Ureter (tissue), 1 donor: ENCODE measurements at places on chromosomes 13 and 19. TPM values are rescaled to one million over a fixed set of nuclear protein-coding genes. Genes with fewer than 3 reads are reported as not detected.

DNA sequence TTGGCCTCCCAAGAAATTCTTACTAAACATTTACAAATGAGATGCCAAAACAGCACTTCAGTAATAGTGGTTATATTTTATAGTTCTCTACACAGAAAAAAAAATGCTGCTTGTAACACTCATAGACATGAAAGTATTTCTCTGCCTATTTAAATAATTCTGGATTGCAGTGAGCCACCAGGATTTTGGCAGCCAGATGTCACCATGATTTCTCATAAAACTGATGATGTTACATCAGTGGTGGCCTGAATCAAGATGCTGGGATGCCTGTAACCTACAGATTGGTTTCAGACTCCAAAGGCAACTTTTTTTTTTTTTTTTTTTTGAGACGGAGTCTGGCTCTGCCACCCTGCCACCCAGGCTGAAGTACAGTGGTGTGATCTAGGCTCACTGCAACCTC, 2.7 kb upstream of the CAPS start:
- no peak for DNase-seq

DNA sequence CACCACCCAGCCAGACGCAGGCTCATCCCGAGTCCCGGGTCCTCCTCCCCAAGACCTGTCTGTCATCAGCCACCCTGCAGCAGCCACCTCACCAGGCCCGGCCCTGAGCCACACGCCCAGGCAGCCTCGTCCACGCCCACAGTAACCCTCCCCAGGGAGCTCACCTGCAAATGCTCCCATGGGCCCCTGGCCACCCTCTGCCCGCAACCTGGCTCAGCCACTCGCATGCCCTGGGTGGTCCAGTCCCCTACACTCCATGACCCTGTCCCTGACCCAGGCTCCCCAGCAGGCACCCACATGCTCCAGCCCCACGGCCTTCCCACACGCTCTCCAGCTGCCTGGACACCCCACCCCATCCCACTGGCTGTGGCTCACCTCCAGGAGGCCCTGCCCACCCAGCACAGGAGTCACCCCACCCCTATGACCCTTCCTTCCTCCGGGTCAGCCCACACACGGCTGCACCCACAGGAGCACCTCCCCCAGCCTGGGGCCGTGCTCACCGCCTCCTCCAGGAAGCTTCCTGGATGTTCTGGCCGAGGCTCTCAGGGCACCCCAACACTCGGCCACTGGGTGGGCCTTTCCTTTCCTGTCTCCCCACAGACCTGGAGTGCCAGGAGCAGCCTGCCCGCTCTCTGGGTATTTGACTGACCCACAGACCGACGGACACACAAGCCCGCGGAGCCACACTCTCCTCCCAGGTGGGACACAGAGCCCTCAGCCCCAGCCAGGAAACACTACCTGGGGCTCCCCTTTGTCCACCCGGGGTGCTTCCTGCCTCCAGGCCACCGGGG, 3.6 kb downstream of the TMEM259 start:
- no peak for DNase-seq

DNA sequence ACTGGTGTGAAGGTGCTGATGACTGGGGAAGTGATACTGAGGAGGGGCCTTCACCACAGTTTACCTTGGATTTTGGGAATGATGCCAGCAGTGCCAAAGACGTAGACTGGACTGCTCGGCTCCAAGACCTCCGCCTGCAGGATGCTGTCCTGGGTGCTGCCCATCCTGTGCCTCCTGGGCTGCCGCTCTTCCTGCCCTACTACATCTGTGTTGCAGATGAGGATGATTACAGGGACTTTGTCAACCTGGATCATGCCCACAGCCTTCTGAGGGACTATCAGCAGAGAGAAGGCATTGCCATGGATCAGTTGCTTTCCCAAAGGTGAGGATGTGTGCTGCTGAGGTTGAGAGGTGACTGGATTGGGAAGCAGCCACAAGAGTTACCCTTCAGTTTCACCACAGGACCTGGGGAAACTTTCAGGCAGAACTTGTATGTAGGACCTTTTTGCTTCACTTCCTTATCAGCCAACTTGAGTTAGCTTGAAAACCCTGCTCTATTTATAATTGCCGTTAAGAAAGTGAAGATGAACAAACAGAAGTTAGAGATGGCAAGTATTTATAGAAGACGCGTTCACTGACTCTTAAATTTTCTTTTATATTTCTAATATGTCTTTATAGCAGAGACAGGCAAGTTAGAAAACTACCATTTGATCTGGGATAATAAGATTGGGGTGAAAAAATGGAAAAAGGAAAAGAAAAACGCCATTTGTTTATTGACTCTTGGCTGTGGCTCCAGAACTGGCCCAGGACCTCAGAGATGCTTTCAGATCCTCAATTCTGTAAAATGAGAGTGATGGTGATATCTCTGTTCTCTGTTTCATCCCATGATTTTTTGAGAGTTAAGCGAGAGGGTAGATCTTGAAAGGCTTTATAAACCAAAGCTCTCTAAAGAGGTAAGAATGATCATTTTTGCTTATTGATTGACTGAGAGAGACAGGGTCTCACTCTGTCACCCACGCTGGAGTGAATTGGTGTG, 5.3 kb downstream of the PDCD2L start:
- DNase-seq, result no peak

- DNase-seq, result peak; percentile 97
Measured at GRCh38 chr13:106567474-106568298, at the start of gene ARGLU1. Gene ARGLU1 (minus strand): TSS chr13:106568137. CDS start chr13:106567919, 218 bp downstream.

GRCh38 chr13:77544355-77544754, 8.8 kb downstream of the SCEL start:
- peak; percentile 54 for DNase-seq

DNA sequence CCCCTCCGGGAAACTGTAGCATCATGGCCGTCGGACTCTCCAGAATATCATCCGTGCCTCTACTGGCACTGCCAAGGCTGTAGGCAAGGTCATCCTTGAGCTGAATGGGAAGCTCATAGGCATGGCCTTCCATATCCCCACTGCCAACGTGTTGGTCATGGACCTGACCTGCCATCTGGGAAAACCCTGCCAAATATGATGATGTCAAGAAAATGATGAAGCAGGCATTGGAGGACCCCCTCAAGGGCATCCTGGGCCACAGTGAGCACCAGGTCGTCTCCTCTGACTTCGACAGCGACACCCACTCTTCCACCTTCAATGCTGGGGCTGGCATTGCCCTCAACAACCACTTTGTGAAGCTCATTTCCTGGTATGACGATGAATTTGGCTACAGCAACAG, 41.9 kb upstream of the CALM3 start:
- no peak for DNase-seq

- DNase-seq, result no peak
Measured at GRCh38 chr19:53947624-53948023, 15.1 kb upstream of the CACNG8 start.

GRCh38 chr13:95647321-95647720, 2.8 kb upstream of the DZIP1 start:
- DNase-seq, result no peak

GRCh38 chr13:80783926-80784565, 443.1 kb upstream of the SPRY2 start:
- no peak for DNase-seq

GRCh38 chr13:23988546-23989122, 91.3 kb upstream of the C1QTNF9B start:
- no peak for DNase-seq

DNA sequence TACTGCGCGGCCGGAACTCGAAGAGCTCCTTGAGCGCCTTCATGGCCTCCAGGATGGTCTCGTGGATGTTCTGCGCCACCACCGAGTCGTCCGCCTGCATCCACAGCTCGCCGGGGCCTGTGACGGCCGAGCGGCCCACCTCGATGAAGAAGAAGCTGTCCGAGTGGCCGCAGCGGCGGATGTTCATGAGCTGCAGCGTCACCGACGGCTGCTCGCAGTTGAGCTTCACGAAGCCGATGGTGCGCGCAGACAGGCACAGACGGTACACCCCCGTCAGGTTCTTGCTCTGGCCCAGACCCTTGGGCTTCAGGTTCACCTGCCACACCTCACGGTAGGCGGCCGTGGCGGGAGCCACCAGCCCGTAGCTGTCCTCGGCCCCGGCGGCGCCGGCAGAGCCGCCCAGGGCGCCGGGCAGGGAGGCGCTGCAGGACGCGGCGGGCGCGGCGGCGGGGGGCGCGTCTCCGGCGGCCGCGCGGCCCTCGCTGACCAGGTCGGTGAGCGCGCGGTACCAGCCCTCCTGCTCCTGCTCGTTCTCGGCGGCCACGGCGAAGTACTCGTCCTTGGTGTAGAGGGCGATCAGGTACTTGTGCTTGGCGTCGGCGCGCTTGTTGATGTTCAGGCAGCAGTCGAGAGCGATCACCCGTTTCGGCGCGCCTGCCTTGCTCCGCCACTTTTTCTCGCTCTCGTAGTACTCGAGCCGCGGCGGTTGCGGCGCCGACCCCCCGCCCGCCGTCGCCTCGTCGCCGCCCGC, 1.1 kb downstream of the IRS2 start:
- DNase-seq, result no peak

- no peak for DNase-seq
Measured at GRCh38 chr19:31103228-31103627, 246.0 kb downstream of the TSHZ3 start.

DNA sequence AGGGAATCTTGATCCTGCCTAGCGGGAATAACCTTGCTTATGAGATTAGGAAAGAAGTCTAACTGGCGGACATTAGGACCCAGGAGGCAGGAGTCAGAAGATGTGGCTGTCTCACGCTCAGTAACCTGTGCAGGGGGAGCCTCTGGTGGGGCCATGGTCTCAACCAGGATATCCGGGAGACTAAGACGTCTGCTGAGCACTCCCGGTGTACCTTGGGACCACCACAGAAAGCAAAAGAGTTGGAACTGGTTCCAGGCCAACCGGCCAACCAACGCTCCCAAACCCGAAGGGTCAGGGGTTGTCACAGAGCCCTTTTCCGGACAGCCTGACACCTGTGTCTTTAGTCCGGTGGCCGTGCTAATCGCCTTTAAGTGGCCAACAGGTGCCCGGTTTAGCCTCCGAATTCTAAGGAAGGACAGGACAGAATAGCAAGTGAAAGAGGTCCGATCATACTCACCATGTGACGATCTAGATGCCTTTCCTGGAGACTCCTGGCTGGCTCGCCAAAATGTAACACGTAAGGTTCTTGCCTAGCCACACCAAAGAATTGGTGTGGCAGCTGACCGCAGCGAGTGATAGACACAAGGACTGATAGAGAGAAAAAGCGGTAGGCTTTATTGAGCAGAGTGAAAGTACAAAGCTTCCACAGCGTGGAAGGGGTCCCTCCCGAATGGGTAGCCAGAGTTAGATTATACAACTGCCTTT, 103.9 kb upstream of the DIAPH3 start:
- DNase-seq, result no peak

- DNase-seq, result no peak
Measured at GRCh38 chr13:25795277-25795676, 256.5 kb downstream of the SHISA2 start.

- no peak for DNase-seq
Measured at GRCh38 chr13:62633448-62633847, 1217.8 kb upstream of the PCDH20 start.

- DNase-seq, result peak; percentile 64
Measured at GRCh38 chr19:49301165-49301865, 23.7 kb downstream of the SLC6A16 start.

DNA sequence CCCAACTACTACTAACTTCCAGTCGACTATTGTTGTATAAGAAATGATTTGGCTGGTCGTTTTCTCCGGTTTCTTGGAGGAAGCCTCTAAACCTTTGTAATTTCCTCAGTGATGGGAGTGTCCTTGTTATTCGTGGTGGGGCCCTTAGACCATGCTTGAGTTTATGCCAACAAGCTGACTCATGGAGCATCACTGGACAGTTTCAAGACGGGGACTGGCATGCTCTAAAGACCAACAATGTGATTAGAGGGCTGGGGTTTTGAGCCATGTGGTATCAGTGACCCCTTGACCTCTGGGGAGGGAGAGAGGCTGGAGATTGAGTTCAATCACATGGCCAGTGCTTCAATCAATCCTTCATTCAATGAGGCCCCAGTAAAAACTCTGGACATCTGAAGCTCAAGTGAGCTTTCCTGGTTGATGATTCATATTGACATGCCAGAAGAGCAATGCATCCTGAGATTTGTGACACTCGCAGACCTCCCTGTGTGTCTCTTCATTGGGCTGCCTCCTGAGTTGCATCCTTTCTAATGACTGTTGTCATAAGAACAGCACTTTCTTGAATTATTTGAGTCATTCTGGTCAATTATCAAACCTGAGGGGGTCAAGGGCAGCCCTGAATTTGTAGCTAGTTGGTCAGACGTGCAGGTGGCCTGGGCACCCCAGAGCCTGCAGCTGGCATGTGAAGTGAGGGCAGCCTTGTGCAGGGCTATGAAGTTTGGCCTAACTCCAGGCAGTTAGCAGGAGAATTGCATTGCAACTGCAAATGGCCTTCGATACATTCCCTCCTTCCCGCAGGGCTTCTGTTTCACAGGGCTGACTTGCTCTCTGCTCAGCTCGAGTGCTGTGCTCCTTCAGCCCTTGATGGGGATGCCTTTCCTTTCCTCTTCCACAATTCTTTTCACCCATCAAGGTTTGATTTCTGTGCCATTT, 246.5 kb downstream of the FGF9 start:
- no peak for DNase-seq

- no peak for DNase-seq
Measured at GRCh38 chr13:76828316-76828741, 57.9 kb downstream of the KCTD12 start.

DNA sequence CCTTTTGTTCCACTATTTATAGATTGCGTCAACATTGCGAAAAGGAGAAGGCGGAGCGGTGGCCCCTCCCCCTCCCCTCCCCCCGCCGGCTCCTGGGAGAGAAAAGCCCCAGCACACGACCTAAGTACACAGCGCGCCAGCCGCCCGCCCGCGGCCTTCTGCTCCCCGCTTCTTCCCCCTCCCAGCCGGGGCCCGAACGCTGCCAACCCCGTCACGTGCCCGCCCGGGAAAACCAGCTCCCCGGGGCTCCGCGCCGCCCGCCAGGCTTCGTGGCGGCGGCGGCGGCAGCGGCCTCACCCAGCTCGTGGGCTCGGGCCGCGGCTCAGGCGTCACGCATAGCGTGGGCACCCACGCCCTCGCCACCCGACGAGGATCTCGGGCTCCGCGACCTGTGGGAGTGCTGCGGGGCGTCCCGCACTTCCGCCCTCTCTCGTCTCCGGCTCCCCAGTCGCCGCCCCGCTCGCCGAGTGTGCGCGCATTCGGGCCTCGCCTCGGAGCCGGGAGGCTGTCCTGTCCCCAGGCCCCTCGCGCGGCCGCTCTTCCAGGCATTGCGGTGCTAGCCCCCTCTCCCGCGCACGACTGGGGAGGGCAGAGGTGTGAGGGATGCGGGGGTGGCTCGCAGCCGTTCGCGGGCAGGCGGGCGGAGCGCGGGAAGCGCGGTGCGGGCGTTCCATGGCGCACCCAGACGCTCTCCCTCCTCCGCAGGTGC, 110.5 kb downstream of the KCNRG start:
- DNase-seq, result peak; percentile 95

DNA sequence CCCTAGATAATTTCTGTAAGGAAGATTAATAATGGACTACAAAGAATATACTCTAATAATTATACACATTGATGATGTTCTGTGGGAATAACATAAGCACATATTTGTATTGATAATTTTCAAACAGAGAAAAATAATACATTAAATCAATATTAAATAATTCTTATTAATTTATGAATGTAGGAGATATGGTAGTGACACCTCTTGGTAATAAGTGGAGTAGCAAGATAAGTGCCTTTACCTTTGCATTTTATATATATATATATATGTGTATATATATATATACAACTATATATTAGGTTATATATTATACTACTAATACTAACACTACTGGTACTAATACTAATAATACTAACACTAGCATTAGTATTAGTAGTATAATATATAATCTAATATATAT, 905.8 kb downstream of the SLITRK1 start:
- DNase-seq, result no peak

Gene ZNF850
- 2.8 TPM for total RNA-seq

Gene WDR87
- not detected for total RNA-seq

Gene FUT1
- total RNA-seq, result 5.0 TPM

Gene TECR
- total RNA-seq, result 104 TPM

Gene MADCAM1
- 0.49 TPM for total RNA-seq

Gene NLRP11
- total RNA-seq, result not detected
